CD4-positive, alpha-beta T cell treated with Interferon alpha-2 for 1 hour (primary cell): ENCODE measurements at places on chromosomes 2 and 18.
A peak's percentile ranks its signal among the peaks of the same experiment; 100 is the strongest.

DNA sequence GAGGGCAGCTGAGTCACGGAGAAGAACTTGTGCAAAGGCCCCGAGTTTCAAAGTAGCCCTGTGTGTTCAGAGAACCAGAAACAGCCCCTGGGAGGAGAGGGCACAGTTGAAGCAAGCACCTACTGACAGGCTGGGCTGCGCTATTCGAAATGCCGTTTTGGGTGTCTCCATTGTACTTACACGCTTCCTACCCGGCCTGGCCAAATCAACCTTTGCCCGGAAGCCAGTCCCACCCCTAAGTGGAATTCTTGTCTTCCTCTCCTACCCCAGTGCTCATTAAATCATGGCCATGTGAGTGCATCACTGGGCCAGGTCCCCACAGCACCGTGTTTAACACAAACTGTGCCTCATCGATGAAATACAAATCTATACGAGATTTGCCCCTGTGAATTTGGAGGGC is 6.0 kb downstream of the DIPK1C start:
- no peak for DNase-seq

GRCh38 chr2:74472086-74472944 is at the start of gene MRPL53:
Gene MRPL53 (minus strand): TSS chr2:74472680. CDS start chr2:74472660, 20 bp downstream.
- peak; percentile 94 for DNase-seq

DNA sequence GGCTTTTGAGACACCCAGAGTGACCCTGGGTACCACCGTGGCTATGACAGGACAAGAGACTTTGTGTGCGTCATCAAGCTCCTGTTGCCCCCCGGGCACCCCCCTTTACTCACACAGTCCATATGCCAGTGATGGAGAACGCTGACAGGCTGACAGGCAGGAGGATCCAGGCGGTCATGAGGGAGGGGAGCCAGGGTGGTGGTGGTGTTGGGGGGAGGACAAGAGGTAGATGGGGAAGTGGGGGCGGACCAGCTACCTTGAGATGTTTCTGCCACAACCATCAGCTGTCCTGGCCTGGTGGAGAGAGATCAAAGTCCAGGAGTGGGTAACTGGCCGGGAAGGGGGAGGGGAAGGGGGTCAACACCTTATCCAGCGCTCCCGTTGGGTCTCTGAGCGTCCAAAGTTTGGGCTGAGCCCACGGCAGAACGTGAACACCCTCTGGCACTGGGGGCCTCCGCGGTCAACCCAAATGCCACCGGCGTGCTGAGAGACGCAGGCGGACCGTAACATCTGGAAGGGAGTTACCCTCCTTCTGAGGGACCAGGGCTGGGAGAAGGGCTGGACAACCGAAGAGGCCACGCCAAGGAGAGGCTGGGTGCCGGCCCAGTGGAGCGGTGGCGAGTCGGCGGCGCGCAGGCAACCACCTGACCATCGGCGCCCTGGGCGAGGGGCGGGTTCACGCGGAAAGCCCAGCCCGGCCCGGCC is 575 bp downstream of the TMEM150A start:
- no peak for DNase-seq

GRCh38 chr2:120743657-120744056 is 8.0 kb downstream of the GLI2 start:
- DNase-seq = no peak

DNA sequence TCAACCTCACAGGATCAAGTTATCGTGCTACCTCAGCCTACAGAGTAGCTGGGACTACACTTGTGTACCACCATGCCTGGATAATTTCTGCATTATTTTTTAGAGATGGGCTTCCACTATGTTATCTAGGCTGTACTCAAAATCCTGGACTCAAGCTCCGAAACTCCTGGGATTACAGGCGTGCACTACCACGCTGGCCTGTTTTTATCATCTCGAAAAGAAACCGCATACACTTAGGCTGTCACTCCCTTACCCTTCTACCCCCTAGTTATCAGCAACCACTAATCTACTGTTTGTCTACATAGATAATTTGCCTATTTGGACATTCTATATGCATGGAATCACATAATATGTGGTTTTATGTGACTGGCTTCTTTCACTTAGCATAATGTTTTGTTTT is 8.5 kb upstream of the PUM2 start:
- no peak for DNase-seq

GRCh38 chr2:16031848-16032159 is 91.5 kb downstream of the MYCN start:
- DNase-seq = no peak

- no peak for DNase-seq
Observed at GRCh38 chr2:108367561-108368175, 10.1 kb upstream of the SULT1C4 start.

- DNase-seq = no peak
Observed at GRCh38 chr2:175884697-175885393, 117.2 kb downstream of the LNPK start.

DNA sequence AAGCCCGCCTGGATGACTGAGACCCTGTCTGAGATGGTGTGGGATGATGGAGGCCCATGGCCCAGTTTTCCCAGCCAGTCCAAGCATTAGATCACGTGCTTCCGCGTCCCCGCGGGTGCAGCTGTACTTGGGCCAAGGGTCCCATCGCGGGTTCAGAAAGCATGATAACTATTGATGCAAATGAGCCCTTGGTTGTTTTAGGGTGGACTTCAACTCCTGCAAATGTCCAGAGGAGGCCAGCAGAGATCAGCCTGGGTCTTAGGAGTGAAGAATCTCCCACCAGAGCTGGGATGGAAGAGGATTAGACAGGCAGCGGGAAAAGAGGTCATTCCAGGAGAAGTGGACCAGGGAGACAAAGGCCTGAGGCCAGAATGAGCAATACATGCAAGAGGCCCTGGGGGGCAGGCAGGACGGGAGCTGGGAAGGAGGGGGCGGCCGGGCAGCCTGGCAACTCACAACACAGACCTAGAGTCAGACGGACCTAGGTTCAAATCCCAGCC is 89.9 kb upstream of the TMEM247 start:
- DNase-seq = no peak

GRCh38 chr2:151843691-151844061 is 15.5 kb upstream of the ARL5A start:
- no peak for DNase-seq

DNA sequence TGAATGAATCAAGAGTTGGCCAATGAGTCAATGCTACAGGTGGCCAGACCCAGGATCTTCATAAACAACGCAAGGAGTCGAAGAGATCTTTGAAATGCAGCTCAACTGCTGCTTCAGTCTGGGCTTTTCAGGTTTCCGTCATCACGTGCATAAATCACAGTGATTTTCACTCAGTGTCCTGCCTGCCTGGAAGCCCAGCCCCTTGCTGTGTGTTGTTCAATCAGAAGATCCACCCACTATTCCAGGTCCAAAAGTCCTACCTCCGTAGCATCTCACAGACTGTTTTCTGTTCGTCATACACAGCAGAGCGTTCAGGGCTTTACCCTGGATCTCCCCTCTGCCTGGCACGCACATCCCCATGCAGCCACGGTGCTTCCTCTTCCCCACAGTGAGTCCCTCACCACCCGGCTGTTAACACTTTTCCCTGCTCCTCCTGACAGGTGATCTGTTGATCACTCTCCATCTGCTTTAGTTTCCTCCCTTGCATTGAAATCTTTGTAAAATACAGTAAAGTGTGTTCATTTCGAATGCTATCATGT is 216.3 kb downstream of the MYT1L start:
- no peak for DNase-seq

DNA sequence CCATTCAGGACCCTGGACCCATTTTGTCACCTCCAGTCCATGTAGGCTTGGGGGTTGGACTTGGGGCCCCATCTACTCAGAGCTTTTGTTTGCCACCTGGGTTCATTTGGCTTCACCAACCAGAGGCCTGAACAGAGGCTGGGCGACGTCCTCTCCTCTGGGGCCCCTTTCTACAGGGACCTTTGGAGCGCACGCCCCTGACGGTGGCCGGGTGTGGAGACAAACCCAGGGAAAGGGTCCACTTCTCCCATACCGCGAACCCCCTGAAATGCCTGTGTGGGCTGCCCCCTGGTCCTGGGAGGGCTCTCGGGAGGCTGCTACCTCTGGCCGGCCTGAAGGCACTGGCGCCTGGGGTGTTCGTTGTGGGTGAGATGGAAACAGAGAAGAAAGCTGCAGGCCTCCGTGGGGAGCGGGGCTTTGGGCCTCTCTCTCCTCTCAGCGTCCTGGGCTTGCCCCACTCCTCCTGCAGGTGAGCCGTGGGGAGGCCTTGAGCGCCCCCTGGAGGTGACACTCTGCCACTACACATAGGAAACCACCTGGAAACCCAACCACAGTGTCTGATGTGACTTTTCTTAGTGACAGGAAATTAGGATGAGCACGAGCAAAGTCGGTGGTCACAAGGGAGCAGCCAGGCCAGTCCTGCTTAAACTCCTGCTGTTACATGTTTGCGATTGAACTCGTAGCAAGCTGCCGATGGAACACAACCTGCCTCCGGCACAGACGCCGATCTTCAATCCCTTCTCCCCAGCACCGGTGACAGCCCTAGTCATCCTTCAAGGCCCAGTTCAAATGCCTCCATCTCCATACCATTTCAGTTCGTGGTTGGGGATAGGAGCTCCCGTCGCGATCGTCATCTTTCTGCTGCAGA is 12.0 kb upstream of the NTSR2 start:
- DNase-seq = no peak
